ENCODE measurements at places on chromosomes 5 and 9.

- no peak for DNase-seq
These were observed 97.0 kb downstream of the MEF2C start for GRCh38 chr5:88785746-88786565.

DNA sequence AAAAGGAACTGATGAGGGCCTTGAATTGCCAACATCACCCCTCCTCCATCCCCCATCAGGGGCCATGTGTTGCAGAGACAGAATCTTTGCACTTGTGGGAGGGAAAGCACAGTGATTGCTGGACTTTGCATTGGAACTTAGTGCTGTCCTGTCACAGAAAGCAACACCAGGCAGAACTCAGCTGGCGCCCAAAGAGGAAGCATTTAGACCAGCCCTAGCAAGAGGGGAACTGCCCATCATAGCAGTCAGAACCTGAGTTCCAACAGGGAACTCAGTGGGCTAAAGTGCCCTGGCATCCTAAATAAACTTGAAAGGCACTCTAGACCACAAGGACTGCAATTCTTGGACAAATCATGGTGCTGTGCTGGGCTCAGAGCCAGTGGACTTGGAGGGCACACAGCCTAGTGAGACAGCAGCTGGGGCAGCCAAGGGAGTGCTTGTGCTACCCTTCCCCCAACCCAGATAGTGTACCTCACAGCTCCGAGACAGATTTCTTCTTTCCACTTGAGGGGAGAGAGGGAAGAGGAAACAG is 128.1 kb downstream of the ACTL7B start:
- no peak for DNase-seq

- no peak for DNase-seq
These were observed 63.7 kb downstream of the GLIS3 start for GRCh38 chr9:4235871-4236804.

DNA sequence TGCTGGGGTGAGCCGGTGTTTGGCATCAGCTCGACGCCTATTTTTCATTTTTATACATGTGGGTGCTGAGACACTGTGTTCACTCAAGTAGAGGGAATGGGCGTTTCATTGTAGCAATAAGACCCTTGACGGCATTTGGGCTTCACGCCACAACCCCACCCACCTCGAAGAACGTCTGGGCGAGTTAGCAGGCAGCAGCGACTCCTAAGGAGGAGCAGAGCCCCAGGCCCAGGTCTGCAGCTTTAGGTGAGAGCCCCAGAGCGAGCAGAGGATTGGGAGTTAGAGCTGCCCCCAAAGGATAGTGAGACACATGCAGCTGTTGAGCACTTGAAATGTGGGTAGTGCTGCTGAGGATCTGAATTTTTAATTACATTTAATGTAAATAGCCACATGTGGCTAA is 1.6 kb upstream of the ZFP62 start:
- no peak for DNase-seq

DNA sequence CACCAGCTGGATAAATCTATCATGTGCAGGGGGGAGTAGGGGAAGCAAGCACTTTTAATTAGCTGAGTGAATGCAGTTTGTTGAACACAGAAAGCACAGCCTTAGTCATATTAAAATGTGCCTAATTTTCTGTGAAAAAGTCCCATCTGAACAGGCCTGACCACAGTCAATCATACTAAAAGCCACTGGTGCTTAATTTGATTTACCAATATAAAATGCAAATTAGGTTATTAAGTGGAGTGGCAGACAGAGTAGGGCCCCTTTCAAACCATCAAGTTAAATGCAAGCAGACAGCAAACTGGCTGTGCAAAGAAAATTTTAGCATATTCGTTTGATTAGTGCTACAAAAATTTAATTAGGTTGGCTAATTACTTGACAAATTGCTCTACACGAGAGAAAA is 176.1 kb downstream of the ISL1 start:
- DNase-seq: no peak

- DNase-seq: no peak
These were observed 3.5 kb upstream of the HRH2 start for GRCh38 chr5:175654339-175654738.

DNA sequence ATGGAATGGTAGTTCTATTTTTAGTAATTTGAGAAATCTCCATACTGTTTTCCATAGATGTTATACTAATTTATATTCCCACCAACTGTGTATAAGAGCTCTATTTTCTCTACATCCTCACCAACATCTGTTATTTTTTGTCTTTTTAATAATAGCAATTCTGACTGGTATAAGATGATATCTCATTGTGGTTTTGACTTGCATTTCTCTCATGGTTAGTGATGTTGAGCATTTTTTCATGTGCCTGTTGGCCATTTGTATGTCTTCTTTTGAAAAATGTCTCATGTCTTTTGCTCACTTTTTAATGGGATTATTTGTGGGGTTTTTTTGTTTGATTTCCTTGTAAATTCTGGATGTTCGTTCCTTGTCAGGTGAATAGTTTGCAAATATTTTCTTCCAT is 154.4 kb downstream of the ZSWIM6 start:
- no peak for DNase-seq

DNA sequence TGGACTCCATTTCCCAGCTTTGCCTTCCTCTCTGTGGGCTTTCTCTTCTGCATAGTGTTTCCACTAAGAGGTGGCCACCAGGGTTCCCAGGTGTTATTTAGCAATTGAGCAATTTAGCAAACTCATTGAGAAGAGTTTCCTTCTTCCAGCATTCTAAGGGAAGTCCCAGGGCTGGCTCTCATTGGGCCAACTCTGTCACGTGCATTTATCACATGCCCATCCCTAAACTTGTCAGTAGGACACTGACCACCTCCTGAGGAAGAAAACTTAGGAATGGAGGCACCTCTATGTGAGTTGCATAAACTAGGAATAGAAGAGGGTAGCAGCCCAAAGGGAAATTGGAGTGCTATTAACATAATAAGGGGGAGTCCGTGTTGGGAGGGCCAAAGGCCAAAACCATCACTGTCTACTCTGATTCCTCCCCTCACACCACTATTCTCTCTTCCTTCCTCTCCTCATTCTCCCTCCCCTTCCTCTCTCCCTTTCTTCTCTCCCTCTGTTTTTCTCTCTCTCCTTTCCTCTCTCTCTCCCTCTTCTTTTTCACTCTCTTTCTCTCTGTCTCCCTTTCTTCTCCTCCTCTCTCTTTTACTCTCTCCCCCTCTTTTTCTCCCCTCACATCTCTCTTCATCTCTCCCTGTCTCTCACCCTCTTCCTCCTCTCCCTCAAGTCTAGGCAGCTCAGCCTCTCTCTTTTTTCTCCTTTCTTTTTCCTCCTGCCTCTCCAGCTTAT is 213.4 kb downstream of the PALM2AKAP2 start:
- no peak for DNase-seq

GRCh38 chr5:179120951-179121666 is 60.9 kb downstream of the ZNF354C start:
- no peak for DNase-seq

DNA sequence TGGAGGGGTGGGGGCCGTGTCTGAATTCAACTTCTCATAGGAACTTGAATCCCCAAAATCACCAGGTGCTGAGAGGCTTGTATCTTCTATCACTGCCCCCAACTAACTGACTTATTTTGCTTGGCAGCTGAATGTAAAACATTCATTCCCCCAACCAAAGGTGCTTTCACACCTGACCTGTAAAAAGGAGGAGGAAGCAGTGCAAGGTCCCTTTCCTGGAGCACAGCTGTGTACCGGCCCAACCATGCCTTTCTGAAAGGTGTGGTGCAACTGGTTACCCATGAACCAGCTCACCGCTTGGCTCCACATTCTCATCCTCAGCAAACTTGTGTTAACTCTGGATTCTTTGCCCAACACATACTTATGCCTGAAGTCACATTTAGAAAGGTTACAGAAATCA is 34.7 kb downstream of the TMEM167A start:
- DNase-seq: no peak

DNA sequence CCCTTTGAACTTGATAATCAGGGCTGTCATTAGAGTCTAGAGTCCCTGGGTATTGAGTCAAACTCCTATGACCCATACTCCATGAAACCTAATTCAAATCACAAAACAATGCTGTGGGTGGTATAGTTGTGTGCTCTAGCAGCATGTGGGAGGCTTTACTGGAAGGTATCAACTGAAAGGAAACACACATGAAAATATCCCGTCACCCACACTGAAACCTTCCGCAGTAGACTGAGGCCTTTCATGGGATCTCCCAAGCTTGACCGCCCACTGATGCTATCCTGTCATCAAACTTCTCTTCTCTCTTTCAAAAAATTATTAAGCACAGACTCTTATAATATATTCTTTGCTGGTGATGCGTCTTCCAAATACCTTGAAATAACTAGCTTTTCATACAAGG is 569.1 kb upstream of the MEF2C start:
- DNase-seq: no peak

DNA sequence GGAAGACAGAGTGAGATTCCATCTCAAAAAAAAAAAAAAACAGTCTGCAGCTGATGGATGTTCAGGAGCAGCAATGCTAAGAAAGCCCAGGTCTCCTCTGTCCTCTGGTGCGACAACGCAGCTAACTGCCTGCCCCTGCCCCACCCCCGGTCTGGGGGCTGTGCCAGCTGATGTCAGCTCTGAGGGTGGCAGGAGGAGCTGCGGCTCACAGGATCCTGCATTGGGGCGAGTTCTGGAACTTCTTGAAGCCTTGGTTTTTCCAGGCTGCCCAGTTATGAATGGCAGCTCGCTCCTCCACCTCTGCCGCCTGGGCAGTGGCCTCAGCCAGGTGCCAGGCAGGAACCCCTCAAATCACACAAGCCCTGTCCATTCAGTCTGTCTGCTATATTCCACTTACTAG is 113.5 kb downstream of the ROR2 start:
- no peak for DNase-seq

DNA sequence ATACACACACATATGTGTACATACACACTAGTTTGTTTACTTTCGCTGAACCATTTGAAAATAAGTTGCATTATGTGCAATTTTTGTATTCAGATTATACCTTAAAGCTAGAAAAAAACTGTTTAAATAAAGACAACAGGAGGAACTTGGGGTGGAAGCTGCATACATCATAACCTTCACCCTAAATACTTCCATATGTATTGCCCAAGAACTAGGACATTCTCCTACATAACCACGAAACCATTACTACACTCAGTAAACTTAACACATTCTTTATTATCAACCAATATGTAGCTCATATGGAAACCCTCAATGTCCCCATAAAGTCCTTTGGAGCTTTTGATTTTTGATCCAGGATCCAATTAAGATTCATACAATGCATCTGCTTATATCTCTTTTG is 83.3 kb downstream of the GIN1 start:
- no peak for DNase-seq

DNA sequence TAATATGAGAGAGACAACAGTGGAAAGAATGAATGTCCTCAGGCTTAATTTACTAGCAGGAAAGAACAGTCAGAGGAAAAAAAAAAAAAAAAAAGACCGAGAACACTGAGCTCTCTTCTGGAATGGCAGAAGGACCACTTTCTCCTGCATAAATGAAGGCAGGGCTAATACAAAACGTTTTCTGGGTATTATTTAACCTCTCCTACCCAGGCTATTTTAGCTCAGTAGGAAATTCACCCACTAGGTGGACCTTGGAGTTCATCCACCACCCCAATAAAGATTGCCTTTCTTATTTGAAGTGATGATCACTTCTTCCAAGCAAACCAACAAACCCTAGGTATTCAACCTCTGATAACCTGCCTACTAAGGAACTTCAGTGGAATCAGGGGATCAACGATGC is 3.7 kb downstream of the GLIS3 start:
- no peak for DNase-seq

DNA sequence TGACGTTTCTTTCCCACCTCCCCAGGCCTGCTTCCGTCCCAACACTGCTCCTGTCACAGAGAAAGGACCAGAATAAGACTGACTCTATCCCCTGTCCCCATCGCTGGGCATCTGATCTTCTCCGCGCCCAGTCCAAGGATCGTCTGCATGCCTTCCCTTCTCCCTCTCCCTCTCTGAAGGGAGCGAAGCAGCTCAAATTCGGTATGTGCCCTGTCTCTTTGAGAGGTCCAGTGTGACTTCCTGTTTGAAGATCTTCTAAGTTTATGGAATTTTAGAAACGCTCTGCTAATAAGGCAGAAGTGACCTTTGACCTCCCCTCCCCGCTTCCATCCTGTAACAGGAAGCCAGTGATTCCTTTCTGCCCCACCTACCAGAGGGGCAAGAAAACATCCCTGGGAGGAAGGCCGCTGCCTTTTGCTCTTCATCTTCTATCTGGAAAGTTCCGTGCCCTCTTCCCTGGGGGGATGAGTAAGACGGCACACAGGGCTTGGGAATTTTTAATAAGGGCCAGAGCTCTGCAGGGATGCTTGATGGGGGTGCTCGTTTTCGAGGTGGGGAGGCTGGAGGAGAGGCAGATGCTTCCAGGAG is 40.7 kb upstream of the RNU6ATAC start:
- DNase-seq: no peak

DNA sequence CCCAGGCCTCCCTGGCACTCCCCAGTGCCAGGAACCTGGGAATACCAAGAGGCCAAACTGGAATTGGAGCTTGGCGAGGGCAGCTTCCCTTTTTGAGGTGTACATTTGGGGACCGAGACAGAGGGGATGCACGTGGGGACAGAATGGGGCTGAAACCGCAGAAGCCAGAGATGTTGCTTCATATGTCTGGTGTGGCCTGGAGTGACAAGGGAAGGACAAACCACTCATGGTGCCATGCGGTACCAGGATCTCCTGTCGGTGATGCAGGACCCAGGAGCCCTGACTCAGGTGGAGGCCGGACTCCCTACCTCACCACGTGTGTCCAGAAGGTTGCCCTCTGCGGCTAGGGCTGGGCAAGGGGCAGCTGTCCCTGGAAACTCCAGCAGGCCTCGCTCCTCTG is 4.0 kb upstream of the CSF2 start:
- DNase-seq: no peak

DNA sequence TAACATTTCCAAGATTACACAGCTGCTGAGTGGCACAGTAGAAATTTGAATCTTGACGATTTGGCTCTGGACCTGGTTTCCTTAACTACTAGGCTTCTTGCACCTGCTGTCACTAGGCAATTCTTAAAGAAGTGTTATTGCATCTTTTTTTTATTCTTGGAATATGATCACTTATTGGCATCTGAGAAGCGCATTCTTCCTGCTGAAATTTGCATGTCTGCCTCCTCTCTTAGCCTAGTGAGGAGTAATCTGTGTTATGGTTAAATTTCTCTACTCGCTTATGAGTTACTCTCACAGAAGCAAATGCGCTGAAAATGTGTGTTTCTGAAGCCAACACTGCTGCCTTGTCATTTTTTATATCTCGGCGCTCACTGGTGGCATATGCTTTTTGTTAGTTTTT is 89.3 kb downstream of the WDR41 start:
- DNase-seq: no peak

GRCh38 chr9:23587903-23588302 is 238.1 kb downstream of the ELAVL2 start:
- no peak for DNase-seq
